ENCODE measurements at places on chromosomes 5 and 9. TPM values are rescaled to one million over a fixed set of nuclear protein-coding genes. Genes with fewer than 3 reads are reported as not detected.

- DNase-seq, result no peak
Measured at GRCh38 chr9:86846656-86847055, 100.7 kb downstream of the GAS1 start.

SLC34A3 gene
- not detected for total RNA-seq

- DNase-seq, result no peak
Measured at GRCh38 chr5:139164020-139164419, 34.1 kb downstream of the SIL1 start.

GRCh38 chr9:107929443-107929842, 439.9 kb upstream of the KLF4 start:
- peak; percentile 74 for DNase-seq

- no peak for DNase-seq
Measured at GRCh38 chr5:36755920-36756488, 120.6 kb upstream of the NIPBL start.

DNA sequence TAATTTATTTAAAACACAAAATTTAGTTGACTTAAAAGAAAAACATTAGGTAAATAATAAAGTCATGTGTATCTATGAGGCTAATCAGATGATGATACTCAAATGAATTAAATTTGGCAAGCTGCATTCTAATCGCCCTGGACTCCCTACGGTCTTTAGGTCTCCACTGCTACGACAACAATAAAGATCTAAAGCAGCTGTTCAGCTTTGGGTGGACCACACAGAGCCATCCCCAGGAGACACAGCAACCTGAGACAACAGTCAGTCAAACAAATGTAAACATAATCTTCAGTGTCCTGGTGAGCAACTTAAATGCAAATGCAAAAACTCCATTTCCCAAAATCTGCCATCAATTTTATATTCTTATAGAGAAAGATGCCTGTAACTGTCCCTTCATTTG, 65.5 kb downstream of the MCTP1 start:
- DNase-seq, result no peak

- peak; percentile 42 for DNase-seq
Measured at GRCh38 chr5:150671509-150672236, 10.6 kb downstream of the MYOZ3 start.

ERGIC1 gene
- total RNA-seq, result 81.4 TPM

DPP7 gene
- total RNA-seq, result 155 TPM

FOXI1 gene
- not detected for total RNA-seq

All from left ventricle myocardium superior (tissue), 1 donor.